ENCODE measurements at places on chromosomes 3 and 15.

- peak; percentile 95 for DNase-seq
These were observed at the start of gene MEIS2 for GRCh38 chr15:37100109-37100965. Gene MEIS2, minus strand, starts transcription at chr15:37100549. Its CDS starts 1,083 bp downstream, at chr15:37099466.

DNA sequence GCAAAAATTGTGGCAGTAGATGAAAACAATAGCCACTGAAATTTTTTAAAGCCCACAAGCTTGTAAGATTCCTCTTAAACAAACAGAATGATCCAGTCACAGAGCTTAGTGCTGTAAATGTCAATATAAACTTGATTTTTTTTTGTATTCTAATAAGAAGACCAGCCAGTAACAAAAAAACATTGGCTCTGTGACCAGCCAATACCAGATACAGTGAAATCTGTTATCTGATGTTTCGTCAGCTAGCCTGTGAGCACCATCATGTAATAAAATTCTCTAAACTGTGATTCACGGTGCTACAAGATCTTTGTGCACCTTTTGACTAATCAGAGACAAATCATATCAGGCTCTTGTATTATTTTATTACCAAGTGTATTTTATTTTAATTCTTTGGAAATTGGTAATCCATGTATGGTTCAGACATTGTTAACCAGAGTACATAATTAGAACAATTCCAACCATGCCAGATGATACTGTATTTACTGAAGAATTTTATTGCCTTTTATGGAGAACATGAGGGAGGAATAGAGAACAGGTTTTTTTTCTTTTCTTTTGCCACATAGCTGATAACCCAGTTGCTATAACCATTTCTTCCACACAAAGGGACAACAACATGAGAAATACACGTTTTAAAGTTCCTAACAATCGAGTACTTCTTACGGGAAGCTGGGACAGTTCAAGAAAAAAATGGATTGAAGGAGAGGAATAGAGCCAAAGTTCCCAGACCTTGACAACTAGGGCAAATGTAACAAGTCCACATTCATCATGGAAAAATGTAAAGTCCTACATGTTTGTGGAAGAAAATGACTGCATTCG, 71.9 kb downstream of the FILIP1L start:
- no peak for DNase-seq

GRCh38 chr15:46525984-46526725, 891.3 kb downstream of the SQOR start:
- DNase-seq, result no peak

GRCh38 chr3:193932576-193932975, 203.4 kb upstream of the HES1 start:
- DNase-seq, result no peak

DNA sequence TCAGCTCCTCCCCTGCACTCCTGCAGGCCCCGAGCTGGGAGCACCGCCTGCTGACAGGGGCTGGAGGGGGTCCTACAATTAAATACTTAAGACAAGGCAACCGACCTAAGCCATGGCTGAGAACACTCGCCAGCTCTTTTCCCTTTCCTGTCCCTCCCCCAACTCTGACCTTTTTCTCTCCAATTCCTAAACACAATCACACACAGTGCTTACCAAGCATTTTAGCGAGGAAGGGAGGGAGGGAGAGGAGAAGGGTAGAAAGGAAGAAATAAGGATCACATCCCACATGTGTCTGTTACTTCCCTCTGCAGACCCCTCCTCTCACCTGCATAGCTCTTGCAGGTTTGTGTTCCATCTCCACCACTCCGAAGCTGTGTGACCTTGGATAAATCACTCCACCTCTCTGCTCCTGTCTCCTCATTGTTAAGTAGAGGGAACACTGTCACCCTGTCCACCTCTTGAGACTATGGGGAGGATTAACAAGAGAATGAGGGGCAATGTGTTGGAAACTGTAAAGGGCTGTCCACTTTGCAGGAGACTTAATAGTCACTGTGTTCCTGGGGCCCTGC, 63.6 kb downstream of the CYP11A1 start:
- no peak for DNase-seq

GRCh38 chr15:92820236-92821021, 79.7 kb upstream of the CHD2 start:
- DNase-seq, result peak; percentile 98

- no peak for DNase-seq
These were observed 25.4 kb downstream of the EDEM1 start for GRCh38 chr3:5212628-5213573.

DNA sequence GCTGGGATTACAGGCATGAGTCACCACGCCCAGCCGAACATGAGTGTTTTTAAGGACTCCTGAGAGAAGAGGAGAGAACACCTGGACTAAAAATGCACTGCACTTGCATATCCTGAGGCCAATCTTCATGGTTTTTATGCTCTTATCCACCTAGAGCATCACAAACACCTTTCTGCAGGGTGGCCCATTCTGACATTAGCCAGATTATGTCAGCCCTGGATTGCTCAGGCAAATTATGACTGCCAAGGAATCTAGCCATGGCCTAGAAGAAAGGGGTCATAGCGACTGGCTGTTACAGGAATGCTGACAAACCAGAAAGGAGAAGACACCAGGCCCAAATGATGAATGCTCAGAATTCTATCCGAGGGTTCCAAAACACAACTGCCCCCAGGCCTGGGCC, 40.9 kb upstream of the HERC1 start:
- no peak for DNase-seq

- DNase-seq, result no peak
These were observed 265.6 kb downstream of the FOXP1 start for GRCh38 chr3:71317749-71318457.

DNA sequence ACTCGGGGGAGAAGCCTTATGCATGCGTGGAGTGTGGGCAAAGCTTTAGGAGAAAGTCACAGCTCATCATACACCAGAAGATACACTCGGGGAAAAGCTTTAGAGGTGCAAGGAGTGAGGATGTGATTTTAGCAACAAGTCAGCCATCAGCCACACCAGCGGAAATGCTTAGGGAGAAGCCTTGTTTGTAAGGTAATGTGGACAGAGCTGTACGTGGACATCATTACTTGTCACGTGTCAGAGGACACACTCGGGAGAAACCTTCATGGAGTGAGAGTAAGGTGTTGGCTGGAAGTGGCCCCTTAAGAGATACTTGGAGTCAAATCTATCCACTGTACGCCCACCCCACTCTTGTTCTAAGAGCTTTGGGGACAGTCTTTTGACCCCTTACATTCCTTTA, 28.7 kb downstream of the ZNF589 start:
- DNase-seq, result no peak

GRCh38 chr3:61030469-61031035, 220.7 kb downstream of the FHIT start:
- DNase-seq, result no peak

DNA sequence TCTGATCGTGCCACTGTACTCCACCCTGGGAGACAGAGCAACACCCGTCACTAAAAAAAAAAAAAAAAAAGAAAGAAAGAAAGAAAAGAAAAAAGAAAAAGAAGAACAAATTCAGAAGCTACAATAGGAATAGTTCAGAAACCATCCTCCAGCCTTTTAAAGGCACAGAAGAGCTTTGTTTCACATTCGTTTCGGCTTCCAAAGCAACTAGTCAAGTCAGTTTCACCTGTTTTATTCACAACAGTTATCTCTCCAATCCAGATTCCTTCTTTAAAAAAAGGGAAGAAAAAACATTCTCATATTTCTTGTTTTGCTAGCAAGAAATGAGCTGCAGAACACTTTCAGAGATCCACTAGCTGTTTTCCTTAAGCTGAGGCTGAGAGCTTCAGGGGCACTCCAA, 767.7 kb upstream of the CFAP20DC start:
- DNase-seq, result no peak

- DNase-seq, result no peak
These were observed 316.5 kb downstream of the MEX3B start for GRCh38 chr15:81729340-81729739.

- no peak for DNase-seq
These were observed 57.3 kb downstream of the FRMD5 start for GRCh38 chr15:44137750-44138149.

DNA sequence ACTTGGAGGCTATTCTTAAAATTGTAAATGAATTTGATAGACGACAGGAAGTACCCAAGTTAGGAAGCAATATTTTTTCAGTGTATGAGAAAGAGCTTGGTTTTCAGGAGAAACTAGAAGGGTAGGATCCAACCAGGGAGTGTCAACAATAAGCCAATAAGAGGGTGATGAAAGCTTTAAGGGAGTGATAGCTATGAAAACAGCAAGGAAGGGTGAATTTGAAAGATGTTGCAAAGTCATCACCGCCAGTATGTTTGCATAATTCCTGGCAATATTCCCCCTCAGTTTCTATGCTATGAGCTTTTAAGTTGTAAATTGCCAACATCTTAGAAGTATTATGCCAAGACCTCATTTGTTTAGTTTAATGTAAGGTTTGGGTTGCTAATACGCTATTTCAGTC, 11.8 kb upstream of the CSTA start:
- DNase-seq, result no peak

GRCh38 chr15:92418864-92419263, 25.2 kb downstream of the ST8SIA2 start:
- peak; percentile 49 for DNase-seq

DNA sequence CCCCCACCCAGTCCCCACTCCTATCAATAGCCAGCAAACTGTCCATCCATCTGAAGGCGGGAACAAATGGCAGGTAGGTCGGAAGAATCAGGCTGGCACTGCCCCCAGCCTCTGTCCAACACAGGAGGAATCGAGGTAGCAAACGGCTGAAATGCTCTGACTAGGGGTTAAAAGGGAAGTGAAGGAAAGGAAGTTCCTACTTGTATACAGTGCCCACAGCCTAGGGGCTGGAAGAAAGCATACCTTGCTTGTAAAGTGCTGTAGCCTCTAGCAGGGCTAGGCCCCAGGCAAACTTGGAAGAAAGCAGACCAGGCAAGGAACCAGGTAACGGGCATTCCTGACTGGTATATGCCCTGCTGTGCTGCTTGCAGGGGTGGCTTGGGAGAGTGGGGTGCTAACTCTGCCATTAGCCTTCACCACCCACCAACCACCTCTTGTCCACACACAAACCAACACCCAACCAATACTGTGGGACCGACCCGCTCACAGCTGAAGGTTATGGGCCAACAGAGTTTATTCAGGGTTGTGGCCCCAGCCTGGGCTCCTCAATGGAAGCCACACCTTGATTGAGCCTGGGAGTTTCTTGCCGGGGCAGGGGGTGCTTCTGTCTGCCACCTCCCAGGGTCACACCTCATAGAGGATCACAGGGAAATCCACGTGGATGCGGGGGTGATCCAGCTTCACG, 2.4 kb downstream of the TUSC2 start:
- DNase-seq, result no peak

- no peak for DNase-seq
These were observed 23.3 kb downstream of the SPRED1 start for GRCh38 chr15:38275959-38276358.

- DNase-seq, result no peak
These were observed 42.1 kb downstream of the FAH start for GRCh38 chr15:80194914-80195313.

- no peak for DNase-seq
These were observed 143.4 kb downstream of the CLSTN2 start for GRCh38 chr3:140078343-140078742.

DNA sequence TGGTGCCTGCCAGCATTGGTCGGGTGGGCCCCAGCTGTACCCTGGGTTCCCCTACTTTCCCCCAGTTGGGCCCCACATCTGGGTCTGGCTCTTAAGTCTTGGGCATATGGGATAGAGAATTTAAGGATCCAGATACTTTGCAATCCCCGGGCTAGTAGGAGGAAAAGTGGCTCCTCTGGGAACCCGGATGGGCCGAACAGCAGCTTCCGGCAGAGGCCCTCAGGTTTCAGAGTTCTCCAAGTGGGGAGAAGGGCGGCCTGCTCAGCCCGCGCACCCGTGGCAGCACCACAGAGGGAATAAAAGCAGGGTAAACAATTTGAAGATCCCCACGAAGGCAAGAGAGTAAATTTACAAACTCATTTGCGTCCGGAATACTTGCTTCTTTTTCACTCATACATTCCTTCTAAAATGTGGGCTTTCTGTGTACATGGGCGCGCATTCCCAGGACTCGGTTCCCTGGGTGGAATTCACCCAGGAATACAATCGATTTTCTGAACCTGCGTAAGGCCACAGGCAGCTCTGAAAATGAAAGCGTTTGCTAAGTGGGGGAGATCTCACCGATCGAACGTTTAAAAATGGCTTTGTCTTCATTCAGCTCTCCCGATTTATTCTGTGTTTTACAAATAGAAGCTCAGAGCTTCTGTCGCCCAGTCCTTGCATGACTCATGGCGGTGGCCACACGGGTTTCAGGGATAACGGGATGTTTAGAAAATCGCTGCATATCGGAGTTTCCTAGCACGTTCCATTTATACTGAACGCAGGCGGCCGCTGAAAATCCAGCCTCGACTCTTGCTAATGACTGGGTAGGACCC, 74.0 kb upstream of the POLG start:
- DNase-seq, result no peak

DNA sequence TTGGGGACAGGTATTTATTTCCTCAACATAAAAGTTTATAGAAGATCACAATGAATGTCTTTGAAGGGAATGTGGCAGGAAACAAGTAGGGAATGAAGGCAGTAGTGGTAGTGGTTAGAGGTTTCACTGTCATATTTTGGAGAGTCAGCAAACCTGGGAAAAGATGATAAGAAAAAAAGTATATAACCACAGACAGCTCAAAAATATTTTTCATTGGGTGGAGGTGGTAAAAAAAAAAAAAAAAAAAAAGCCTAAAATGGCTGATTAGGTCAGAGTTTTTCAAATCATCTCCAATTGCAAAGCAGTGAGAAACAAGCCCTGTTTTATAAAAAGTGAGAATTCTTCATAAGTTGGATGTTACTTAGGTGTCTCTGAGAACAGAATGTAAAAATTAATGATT, 400.0 kb downstream of the LSAMP start:
- DNase-seq, result no peak

GRCh38 chr3:156160647-156161046, 40.3 kb downstream of the KCNAB1 start:
- no peak for DNase-seq

DNA sequence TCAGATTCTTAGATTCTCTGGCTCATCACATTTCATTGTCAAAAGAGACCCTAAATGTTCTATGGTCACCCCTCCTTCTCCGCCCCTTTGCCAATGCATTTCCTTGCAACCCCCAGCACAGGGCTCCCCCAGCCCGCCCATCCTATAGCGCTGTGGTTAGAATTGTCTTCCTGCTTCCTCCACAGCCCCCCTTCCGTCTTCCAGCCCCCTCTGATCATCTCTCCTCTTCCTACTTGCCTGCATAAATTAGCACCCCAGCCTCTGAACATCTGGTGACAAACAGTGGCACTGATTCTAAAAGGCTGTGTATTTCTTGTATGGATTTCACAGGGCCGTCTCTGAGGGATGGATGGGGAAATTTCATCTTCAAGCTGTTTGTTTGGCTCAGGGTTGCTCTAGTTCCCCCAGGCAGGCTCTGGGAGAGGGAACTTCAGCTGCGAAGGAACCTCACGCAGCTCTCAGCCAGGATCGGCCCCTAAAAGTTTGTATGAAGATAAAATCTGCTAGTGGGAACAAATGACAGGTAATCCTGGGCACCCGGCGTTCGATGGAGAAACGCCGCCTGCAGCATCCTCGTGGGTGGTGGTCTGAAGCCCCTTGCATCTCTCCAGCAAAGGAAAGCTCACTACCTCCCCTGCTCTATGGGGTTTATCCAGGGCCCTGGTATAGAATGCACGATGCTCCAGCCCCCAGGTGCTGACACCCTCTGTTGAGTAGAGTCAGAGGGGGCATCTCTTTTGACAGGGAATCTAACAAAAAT, 83.0 kb downstream of the WNT7A start:
- DNase-seq, result no peak

GRCh38 chr15:40130799-40131502, 22.3 kb upstream of the BMF start:
- no peak for DNase-seq

Measured in mesenteric fat pad (tissue), 1 donor.